ENCODE measurements at places on chromosomes 11 and 22.

- no peak for DNase-seq
Observed at GRCh38 chr22:25880524-25880923, 138.5 kb downstream of the MYO18B start.

DNA sequence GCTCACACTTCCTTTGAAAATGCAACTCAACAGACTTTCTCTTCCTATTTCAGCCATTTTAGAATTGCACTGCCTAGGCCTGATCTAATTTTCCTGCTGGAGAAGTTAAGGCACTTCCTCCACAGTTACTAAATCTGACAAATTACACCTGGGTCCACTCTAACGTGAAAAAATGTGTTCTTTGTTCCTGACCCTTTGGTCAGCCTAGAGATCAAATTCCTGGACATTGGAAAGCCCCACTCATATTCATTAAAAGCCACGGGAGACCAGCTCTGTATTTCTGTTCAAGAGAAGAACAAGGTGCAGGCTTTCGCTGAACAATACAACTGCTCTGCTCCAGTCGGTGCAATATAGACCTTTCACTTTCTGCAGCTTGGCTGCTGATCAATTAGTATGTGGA, 96.6 kb downstream of the MPPED2 start:
- DNase-seq = no peak

GRCh38 chr22:34913826-34914225, 152.1 kb upstream of the ISX start:
- DNase-seq = no peak

DNA sequence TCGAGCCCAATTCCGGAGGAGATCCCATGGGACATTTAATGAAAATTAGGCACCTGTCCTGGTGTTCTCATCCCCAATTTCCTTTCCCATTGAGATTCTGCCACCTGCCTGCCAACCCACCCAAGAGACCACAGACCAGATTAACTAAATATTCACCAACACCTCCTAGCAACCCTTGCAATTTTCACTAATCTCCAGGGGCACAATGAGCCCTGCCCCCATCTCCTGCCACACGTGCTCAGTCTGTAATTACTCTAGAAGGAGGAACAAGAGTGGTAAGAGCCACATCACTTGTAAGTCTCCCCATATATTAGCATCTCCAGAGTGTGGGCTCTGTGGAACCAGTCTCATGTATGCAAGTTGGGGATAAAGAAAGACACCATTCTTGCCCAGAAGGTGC, 38.0 kb downstream of the IL18BP start:
- no peak for DNase-seq
